ENCODE measurements at places on chromosomes 12 and 14. TPM values are rescaled to one million over a fixed set of nuclear protein-coding genes. Genes with fewer than 3 reads are reported as not detected.

Gene ANGEL1
- total RNA-seq: 11.1 TPM

Gene GARIN6
- not detected for total RNA-seq

Gene IFNG-AS1
- not detected for total RNA-seq

Gene SLC25A47
- total RNA-seq: 0.05 TPM

- DNase-seq: no peak
Observed at GRCh38 chr12:72699362-72699761, 427.2 kb downstream of the TRHDE start.

DNA sequence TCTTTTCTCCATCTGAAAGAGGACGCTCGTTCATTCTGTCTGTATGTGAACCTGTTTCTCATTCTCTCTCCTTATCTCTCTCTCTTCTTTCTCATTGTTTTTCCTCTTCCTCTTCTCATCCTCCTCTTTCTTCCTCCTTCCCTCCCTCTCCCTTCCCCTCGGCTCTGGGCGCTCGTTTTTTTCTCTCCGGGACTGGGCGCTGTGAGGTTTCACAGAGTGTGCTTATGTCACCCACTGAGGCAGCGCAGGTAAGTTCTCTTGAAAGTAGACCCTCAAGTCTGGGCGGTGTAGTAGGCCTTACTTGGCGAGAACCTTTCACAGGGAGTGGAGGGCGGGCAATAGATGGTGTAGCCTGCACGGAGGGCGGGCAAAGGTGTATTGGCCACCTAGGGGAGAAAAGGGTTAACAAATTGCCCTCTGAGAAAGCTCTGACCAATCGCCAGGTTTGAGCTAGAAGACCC, 4.5 kb upstream of the SIX1 start:
- no peak for DNase-seq

DNA sequence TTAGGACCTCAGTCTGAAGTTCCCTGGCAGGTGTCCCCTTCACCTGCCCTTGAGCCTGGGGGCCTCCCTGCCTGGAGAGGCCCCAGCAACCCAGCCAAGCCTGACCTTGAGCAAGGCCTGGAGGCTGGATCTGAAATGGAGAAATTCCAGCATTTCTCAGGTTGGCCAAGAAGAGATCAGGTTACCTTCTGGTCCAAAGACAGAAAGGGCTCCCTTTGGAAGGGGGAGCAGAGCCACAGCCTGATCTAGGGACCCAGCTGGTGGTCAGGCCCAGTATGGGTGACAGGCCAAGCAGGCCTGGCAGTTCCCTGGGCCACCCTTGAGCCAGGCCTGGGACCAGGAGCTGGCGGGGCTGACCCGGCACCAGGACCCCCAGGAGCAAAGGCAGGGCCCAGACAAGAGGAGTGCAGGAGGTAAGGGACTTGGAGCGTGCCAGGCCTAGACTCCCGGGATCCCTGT, 82.8 kb downstream of the TNFAIP2 start:
- DNase-seq: no peak
